Smooth muscle cell of the brain vasculature (primary cell): ENCODE measurements at places on chromosomes 4 and X.

- DNase-seq = no peak
Measured at GRCh38 chr4:145285928-145286327, 105.5 kb upstream of the OTUD4 start.

DNA sequence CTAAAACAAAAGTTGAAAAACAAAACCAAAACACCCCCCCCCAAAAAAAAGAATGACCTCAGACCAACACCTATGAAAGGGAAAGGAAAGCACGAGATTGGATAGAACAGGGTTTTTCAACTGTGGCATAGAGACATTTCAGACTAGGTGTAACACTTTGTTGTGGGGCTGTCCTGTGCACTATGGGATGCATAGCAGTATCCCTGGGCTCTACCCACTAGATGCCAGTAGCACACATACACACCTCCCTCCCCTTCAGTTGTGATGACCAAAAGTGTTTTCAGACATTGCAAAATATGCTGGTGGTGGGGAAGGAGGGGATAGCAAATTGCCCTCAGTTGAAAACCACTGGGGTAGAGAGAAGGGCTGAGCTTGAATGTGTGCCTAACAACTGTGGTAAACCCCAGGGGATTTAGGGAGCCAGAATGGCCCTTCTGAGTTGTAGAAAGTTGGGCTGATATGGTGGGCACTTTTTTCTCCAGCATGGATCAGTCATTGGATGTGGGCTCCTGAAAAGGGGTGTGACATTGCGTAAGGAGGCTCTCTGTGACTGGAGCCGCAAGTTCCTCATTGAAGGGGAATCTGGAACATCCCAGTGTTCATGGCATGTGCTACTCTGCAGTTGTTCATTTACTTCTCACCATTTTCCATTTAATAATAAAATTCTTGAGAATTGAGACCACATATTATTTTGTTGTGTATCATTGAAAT, 8.8 kb upstream of the GEMIN8 start:
- no peak for DNase-seq

DNA sequence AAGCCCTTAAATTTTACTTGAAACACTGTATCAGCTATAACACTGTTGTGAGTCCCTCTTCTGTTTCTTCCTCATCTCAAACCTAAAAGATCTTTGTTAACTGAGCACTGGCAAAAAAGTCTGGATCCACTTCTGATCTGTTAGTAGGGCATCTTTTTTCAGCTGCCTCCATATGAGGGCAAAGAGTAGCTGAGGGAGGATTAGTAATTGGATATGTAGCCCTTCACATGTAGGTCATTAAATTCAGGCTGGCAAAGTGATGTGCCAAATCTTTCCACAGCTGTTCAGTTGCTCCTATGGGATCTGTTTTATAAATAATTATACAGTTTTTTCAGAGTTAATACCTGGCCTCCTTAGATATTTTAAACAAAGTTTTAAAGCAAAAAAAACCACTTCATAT, 1.1 kb upstream of the TRMT10A start:
- DNase-seq = no peak

- DNase-seq = no peak
Measured at GRCh38 chr4:14701896-14702295, 300.4 kb upstream of the CPEB2 start.

DNA sequence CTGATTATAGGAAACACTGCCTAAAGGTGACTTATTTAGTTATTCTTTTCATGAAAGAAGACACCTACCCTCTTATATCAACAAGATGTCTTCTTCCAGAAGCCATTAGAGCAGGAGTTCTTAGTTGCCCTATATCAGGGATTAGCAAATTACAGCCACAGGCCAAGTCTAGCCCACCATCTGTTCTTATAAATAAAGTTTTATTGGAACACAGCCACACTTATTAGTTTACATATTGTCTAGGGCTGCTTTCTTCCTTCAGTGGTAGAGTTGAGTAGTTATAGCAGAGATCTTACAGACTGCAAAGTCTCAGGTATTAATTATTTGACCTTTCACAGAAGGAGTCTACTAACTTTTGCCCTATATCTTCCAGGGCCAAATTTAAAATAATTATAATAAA, 157.2 kb upstream of the NOCT start:
- DNase-seq = no peak

DNA sequence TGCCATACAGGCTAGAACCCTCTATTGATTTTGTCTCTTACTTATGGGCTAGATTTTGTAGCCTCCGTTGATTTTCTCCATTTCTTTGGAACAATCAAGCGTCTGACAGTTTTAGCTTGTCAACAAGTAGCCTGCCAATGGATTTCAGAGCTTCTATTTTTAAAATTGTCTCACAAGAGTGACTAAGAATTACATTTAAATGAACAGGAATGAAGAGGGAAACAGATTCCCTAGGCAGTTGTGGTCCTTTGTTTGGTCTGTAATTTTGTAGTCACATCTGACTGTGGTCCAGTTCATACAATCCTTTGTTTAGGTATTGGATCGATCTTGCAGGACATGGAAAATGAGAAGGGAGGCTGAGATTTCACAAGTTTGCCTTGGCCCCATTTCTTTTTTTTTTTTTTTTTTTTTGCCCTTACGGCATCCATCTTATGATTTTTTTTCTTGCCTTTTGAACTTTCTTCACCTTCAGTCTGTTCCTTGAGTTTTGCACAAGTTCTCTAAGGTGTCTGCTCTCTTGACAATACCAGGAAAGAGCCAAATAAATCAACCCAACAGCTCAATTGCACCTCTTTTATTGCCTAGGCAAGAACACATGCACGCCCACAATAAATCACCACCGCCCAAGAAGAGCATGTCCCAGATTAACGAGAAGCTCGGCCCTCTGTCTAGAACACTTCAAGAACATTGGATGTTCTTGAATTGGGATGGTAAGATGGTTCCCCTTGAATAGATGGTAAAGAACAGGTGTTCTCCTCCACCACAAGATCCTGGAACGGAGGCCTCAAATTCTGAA, 86.5 kb upstream of the EGFL6 start:
- DNase-seq = no peak

- no peak for DNase-seq
Measured at GRCh38 chr4:186946136-186946535, 222.5 kb upstream of the FAT1 start.
